ENCODE measurements at places on chromosomes 7 and 10.

DNA sequence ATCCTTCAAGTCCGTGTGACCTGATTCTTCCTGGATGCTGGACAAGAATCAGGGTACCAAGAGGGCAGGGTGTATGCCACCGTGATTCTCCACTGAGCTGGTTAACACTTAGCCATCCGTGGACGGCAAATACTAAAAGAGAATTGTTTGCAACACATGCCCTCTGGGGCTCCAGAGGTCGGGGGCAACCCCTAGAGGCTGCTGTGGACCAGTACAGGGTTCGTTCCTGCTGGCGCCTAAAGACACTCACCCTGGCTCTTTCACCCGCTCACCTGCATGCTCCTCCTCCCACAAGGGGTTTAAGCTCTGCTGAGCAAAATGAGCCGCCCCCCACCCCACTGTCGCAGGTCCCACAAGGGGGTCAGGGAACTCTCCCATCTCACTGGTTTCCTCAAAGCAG is 148.7 kb upstream of the ITGB1 start:
- DNase-seq: no peak

GRCh38 chr7:1889556-1890181 is 219.6 kb downstream of the ELFN1 start:
- no peak for DNase-seq

GRCh38 chr7:2728316-2729030 is 40.5 kb downstream of the AMZ1 start:
- no peak for DNase-seq

- no peak for DNase-seq
Measured at GRCh38 chr10:132542086-132542775, 4.6 kb downstream of the INPP5A start.

- DNase-seq: no peak
Measured at GRCh38 chr10:122338609-122339441, 35.7 kb upstream of the PLEKHA1 start.

DNA sequence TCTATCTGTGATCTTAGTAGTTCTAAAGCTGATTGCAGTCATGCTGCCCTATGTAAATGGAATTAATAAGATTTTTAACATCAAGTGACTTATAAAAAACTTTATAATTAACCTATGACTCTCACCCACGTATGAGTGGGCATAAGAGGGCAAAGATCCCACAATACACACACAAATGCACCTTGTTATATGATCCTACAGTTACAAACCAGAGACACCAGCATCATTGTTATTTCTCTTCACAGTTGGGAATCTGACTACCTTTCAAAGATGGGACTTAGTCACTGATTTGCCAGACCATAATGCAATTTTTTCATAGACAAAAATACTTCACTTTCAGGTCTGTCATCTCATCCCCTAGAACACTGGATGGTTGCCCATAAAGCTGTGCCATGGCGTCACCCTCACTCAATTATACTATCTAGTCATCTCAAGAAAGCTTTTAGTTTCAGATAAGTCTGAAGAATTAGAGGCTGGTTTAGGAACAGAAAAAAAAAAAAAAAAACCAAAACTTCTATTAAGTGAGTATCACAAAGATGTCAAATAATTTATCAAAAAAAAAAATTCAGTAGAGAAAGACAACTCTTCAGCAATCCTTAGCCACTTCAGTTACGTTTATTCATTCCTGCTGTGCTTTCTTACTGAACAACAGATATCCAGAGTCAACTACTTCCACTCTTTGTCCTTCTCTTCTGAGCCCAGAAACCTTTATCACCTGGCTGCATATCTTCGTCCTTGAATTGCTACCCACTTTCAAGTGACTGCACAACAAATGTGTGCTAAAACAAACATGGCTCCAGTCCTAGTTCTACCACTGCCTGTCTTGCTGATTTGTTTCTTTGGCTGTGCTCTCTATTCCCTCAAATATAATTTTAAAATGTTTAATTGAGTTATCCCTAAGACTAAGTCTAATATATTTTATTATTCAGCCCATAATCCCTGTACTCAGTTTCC is 175.0 kb upstream of the CHRM2 start:
- no peak for DNase-seq

DNA sequence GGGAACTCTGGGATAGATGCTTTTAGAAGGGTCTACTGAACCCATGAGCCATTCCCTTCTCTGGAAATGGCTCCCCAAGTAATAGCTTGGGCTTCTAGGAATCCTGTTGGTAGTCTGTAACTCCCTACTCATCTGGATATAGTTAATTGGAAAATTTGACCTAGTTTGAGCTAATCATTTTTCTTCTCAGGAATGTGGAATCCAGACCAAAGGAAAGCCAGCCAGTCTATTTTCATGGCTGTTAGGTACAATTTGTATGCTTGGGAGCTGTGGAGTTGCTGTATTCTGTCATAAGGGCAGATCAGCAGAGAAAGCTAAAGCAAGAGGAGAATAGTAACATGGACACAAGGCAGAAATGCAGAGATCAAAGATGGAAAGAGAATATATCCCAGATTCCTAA is 71.6 kb upstream of the C1GALT1 start:
- no peak for DNase-seq

- DNase-seq: no peak
Measured at GRCh38 chr7:158898025-158898424, 41.7 kb downstream of the DYNC2I1 start.

DNA sequence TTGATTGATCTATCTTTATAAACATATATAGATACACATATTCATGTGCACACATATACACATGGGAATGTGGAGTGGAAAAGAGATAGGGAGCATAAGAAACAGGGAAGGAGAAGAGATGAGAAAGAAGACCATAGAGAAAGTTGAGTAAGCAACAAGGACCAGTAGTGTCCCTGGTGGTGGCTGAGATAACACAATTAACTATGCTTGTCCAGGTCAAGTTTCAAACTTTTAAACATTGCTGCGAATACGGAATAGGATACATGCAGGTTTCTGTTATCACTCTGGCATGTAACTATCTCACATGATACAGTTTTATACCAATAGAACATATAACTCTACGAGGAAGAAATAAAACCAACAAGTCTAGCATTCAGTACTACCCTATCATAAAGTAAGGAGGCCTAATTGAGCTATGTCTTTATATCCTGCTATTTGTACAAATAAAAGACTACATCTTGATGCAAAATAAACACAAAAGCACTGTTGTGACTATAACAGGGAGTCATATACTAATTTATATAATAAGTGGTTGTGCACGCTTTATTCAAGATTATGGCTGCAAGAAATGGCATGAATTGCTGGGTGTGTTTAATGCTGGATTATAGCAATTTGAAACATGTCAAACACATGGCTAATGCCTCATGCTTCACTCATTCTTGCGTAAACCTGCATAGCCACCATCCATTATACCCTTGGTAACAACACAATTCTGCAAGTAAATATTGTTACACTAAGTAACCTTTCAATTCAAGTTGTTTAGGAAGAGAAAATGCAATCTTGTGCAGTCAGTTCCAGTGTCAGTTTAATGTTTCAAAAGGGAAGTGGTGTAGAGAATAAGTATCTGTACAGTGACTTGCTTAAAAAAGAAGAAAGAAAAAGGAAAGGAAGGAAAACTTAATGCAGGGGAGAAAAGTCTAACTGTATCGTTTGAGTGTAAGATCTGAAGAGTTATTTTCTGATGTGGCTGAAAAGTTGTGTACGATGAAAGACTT is 8.2 kb downstream of the FOXP2 start:
- DNase-seq: no peak

DNA sequence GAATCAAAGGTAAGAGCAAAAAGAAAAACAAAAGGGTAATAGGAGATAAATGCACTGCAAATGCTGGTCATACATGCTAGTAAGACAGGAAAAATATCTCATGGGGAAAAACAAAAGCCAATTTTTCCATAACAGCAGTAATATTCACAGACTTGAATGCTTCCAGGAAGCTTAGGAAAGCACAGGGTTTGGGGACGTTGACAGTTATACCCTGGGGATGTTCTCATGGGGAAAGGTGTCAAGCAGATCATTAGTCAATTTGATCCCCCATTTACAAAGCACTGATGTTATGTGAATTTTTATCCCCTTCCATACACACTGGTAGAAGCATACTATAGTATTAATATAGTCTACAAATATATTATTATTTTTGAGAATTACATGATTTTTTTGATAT is 232.7 kb downstream of the SORCS1 start:
- no peak for DNase-seq

- no peak for DNase-seq
Measured at GRCh38 chr10:93369588-93370164, 112.5 kb downstream of the MYOF start.

DNA sequence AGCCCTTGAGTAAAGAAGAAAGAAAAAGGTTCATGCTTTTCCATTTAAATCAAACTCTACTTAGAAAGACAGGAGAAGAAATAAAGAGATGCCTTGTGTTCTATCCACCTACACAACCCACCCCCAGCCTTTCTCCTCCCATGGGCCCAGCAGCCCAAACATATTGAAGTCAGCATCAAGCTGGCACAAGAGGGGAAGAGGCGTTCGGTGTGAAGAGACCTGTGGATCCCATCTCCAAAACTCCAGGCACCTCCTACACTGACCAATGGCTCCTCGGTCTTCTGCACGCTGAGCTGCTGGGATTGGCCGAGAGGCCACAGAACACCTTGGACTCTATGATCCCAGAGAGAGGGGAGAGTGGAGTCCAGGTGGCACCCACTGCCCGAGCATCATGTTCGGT is 66.0 kb upstream of the CELF2 start:
- DNase-seq: no peak

- DNase-seq: no peak
Measured at GRCh38 chr7:105097619-105098018, 83.6 kb downstream of the KMT2E start.

Measured in left renal pelvis (tissue), 4 donors.